ENCODE measurements at places on chromosomes 5 and 9.

DNA sequence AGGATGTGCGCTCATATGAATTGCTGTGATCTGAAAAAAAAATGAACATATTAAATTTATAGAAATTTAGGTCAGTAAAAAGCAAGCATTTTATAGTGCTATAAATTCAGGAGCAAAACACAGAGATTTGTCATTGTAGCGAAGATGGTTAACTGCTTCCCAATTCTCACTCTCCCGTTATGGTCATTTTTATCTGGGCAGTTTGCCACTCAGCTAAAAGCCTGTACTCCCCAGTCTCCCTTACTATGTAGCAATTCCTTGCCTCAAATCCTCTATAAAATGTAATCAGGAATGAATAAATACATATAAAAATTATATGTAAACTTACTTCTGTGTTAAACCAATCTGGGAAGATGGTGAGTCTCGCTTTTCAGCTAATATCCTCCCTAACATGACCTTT is 471.5 kb downstream of the HINT1 start:
- DNase-seq, result no peak

GRCh38 chr5:109691996-109692395 is 2.3 kb downstream of the MAN2A1 start:
- no peak for DNase-seq

GRCh38 chr5:118551031-118551430 is 437.3 kb downstream of the DTWD2 start:
- DNase-seq, result no peak

DNA sequence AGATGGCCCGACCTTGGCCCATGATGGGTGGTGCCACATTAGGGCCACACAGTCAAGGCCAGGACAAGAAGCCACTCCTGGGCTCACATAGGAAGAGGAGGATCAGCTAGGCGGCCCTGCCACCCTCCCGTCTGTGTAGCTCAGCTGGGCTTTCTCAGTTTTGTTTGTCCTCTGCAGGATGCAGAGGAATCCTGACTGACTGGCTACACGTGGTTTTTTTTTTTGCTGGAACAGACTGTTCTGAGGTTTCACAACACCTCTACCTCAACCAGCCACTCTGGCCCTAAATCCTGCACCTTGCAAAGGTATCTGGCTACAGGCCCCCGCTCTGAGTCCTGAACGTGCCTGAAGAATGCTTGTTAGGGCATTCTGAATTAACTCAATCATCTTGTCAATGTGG is 88.3 kb upstream of the MSX2 start:
- no peak for DNase-seq

GRCh38 chr5:158857976-158858375 is 241.7 kb downstream of the EBF1 start:
- DNase-seq, result no peak

DNA sequence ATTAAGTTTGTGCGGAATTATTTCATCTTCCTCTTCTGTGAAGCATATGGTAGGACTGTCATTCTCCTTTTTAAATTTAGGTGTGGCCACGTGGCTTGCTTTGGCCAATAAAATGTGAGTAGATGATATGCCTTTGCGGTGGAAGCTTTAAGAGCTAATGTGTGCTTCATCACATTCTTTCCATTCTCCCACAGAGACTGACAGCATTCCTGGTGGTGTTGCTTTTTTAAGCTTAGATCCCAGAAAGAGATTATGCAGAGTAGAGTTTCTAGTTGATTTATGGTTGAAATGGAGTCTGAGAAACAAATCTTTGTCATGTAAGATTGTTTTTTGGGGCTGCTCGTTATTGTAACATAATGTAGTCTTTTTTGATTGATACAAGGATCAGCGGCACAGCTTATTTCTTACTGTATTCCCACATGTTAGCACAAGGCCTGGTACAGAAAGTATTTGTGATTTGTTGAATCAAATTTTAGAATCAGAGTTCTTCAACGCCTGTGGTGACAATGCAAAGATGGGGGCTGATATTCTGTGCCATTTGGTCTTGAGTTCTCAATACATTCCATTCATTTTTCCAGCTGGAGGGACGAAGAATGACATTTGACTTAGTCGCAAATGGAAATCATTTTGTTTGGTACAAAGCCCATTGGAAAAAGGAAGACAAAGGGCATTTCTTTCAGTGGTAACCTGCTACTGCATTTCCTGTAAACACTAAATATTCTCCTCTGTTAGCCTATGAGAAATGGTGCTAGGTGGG is 209.9 kb upstream of the VLDLR start:
- no peak for DNase-seq

DNA sequence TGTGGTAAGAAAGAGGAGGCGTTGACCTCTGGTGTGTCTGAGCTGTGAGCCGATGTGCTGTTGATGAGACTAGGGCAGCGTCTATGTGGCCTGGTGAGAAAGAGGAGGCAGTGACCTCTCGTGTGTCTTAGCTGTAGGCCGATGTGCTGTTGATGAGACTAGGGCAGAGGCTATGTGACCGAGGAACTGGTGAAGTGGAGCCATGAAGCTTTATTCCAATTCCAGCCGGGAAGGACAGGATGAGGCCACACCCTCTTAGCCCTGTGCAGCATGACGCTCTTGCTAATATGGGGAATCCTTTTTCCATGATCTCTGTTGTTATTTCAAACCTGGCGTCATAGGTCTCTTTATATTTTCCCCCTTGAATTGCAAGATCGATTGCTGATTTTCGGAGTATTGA is 172.4 kb downstream of the GOLPH3 start:
- DNase-seq, result no peak

DNA sequence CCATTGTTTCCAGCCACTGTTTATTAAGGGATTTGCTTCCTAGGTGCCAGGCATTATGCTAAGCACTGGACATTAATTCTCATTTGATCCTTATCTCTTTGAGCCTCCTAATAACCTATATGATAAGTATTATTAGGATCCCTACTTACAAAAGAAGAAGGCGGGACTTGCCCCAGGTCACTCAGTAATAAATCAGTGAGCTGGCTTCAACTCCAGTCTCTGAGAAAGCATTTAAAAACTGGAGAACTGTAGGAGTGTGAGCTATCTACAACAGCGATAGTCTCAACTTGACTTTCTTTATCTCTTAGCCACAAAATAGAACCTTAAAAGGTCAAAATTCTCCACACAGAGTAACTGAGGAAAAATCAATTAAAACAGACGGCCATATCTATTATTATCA is 155.0 kb downstream of the GNAQ start:
- no peak for DNase-seq

DNA sequence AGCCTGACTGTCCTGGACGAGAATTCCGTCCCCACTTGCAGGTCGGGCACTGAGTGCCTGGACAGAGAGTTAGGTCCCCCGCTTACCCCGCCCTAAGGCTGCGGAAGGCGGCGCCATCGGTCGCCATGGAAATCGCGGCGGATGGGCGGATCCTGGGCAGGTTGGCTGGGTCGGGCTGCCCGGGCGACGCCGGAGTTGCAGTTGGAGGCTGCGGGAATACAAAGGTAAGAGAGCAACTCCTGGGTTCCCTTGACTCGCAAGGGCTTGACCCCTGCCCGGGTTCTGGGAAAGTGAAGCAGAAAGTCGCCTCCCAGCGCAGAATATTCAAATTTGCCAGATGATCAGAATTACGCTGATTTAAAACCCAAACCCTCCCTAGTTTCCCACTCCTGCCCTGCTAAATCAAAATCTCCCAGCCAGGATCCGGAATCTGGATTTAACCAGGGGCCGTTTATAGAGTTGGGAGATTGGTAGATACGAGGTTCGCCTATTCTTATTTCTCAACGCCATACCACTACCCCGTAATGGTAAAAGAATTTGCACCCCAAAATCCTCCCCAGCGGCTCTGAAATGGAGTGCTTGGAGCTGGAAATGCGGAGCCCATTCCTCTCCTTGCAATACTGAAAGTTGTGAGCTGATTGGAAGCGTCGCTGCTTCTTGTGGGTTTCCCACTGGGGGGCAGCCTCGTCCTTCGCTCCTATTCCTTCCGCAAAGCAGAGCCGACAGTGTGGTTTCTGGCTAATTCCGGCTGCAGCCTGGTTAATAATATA is 156.4 kb upstream of the RASEF start:
- DNase-seq, result no peak

GRCh38 chr5:179439181-179439985 is 94.1 kb upstream of the ADAMTS2 start:
- DNase-seq, result no peak

GRCh38 chr9:82010711-82011110 is 22.1 kb downstream of the SPATA31D1 start:
- no peak for DNase-seq

GRCh38 chr9:68509689-68510088 is 31.0 kb downstream of the TMEM252 start:
- no peak for DNase-seq

Measured in activated naive CD4-positive, alpha-beta T cell treated with anti-CD3 and anti-CD28 coated beads, Interleukin-2, amount 50 U/mL, for 16 hours (primary cell).